CD4-positive, alpha-beta memory T cell (primary cell): ENCODE measurements at places on chromosomes 1 and 21. TPM values are rescaled to one million over a fixed set of nuclear protein-coding genes. Genes with fewer than 3 reads are reported as not detected.

DNA sequence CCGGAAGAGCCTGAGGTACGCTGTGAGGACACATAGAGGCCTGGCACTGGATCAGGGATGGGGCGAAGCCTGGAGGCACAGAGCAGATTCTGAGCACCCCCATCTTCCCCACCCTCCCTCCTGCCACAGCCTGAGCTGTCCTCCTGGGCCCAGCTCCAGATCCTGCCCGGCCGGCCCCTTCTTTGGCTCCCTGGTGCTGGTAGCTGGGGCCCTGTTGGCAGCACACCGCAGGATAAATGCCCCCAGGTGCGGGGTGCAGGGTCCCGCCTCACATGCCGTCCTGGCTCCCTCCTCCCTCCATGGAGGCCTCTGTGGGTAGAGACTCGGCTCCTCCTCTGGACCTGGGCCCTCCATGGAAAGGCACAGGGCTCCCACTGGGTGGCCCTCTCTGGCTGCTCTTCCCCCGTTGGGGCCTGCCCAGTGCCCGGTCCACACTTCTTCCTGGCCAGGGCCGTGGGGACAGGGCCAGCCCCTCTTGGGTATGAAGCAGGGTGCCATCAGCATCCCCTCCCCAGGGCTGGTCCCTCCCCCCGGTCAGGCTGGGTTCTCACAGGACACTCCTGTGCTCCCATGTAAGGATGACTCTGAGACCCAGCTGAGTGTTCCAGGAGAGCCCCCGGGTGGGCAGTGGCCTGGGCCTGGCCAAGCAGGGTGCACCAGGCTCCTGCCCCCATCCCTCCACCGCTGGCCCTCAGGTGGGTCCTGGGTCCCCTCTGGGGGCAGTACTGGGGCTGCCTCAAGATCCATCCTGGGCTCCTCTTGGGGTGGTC, 1.1 kb upstream of the OBSCN start:
- no peak overlapping the region for H3K27ac ChIP-seq
- no peak overlapping the region for H3K4me3 ChIP-seq
- no peaks in the 10 kb centered on the region for H3K4me1 ChIP-seq
- no peaks in the 10 kb centered on the region for H3K27me3 ChIP-seq
- no peaks in the 10 kb centered on the region for H3K36me3 ChIP-seq

- peak; percentile 4 for DNase-seq
- no peak overlapping the region for H3K27ac ChIP-seq
- no peak overlapping the region for H3K4me3 ChIP-seq
- no peaks in the 10 kb centered on the region for H3K27me3 ChIP-seq
Observed at GRCh38 chr21:35616090-35616489, 444.2 kb downstream of the SETD4 start.

DCDC2B gene
- total RNA-seq = not detected

GRCh38 chr1:159831412-159832141, 4.9 kb downstream of the SLAMF8 start:
- no peak overlapping the region for H3K27ac ChIP-seq
- no peak for DNase-seq

RGS13 gene
- total RNA-seq = not detected

DNA sequence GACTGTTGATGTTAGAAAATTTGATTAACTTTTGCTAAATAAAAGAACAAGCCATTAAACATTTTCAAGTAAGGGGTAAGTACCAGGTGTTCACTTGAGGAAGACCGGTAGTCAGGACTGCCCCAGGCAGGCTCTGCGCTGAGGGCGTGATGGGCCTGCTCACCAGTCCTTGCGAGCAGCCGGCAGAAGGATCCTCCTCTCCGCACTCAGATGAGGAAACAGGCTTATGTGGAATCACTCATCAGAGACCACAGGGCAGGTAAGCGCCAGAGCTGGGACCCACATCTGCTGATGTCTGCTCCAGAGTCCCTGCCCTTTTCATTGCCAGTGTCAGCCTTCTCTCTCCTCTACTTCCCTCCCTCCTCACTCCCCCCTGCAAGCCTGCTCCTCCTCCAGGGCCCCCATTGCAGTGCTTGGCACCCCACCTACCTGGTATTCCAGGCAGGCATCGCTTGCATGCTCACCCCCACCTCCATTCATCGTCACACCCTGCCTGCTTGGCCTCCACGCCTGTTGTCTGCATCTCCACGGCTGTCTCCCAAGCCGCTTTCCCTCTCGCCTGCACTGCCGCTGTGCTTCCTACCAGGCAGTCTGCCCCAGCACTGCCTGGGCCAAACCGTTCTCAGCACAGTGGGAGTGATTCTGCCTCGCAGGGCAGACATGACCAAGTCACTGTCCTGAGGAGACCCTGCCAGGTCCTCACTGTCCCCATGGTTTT, 24.7 kb upstream of the KDM4A start:
- H3K27ac ChIP-seq = no peak overlapping the region
- H3K4me1 ChIP-seq = no peaks in the 10 kb centered on the region
- no peak for DNase-seq
- H3K27me3 ChIP-seq = no peaks in the 10 kb centered on the region

GRCh38 chr1:200527670-200528069, 92.9 kb downstream of the KIF14 start:
- no peaks in the 10 kb centered on the region for H3K27me3 ChIP-seq
- DNase-seq = no peak
- no peak overlapping the region for H3K27ac ChIP-seq
- H3K36me3 ChIP-seq = no peaks in the 10 kb centered on the region

PLA2G4A gene
- 0.25 TPM for total RNA-seq

RNF186 gene
- not detected for total RNA-seq

CA14 gene
- total RNA-seq = not detected

- H3K4me3 ChIP-seq = no peak overlapping the region
- no peak overlapping the region for H3K27ac ChIP-seq
- DNase-seq = no peak
- H3K27me3 ChIP-seq = no peaks in the 10 kb centered on the region
- no peaks in the 10 kb centered on the region for H3K4me1 ChIP-seq
Observed at GRCh38 chr1:210476730-210477129, 148.0 kb downstream of the HHAT start.
